Right lung (tissue), 10 donors: ENCODE measurements at places on chromosomes 5 and 9.
A peak's percentile ranks its signal among the peaks of the same experiment; 100 is the strongest.

DNA sequence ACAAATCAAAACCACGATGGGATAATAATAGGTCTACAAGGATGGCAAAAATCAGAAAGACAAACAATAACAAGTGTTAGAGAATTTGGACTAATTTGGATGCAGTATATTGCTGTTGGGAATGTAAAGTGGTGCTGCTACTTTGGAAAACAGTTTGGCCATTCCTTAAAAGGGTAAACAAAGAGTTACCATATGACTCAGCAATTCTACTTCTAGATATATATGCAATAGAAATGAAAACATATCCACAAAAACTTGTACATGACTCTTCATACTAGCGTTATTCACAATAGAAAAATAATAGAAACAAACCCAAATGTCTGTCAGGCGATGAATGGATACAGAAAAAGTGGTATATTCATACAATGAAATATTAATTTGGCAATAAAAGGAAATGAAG is 58.3 kb downstream of the JAK2 start:
- DNase-seq, result no peak

DNA sequence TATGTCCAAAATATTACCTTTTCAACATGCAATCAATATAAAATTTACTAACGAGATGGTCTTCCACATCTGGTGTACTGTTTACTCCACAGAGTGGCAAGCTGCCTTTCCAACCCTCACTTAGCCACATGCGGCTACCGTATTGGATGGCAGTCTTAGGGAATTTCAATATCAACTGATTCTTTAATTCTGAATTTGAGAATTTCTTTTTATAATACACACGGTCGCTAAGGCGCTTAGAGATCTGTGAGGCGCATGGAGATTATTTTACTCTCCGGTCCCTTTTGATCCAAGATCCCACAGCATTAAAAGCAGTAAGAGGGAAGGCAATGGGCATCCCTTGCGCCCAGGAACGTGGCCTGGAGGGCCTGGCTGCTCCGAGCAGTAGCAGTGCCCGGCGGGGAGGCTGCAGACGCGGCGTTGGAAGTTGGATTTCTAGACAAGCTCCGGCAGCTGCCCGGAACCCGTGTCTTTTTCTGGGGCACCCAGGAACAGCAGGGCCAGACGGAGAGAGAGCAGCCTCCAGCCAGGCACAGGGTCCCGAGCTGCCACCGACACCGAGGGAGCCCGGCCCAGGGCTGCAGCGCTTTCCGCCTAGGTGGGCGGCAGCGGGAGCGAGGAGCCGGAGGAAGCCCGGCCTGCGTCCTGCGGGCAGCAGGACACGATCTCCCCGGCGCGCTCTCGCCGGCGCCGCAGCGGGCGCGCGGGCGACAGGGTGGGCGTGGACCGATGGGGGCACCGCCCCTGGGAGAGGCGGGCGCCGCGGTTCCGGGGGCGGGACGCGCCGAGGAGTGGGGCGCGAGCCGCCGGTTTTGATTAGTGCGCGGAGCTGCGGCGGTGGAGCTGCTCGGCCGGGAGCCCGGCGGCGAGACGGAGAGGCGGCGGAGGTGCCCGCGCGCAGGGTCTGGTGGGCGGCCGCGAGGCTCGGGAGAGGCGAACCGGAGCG is at the start of gene UGCG:
Gene UGCG, plus strand, starts transcription at position 819 of the 946 bp plus-strand sequence. CDS start 402 bp downstream, outside the sequence.
- peak; percentile 92 for DNase-seq

- DNase-seq, result no peak
Measured at GRCh38 chr5:170640731-170641588, 137.1 kb downstream of the KCNIP1 start.

DNA sequence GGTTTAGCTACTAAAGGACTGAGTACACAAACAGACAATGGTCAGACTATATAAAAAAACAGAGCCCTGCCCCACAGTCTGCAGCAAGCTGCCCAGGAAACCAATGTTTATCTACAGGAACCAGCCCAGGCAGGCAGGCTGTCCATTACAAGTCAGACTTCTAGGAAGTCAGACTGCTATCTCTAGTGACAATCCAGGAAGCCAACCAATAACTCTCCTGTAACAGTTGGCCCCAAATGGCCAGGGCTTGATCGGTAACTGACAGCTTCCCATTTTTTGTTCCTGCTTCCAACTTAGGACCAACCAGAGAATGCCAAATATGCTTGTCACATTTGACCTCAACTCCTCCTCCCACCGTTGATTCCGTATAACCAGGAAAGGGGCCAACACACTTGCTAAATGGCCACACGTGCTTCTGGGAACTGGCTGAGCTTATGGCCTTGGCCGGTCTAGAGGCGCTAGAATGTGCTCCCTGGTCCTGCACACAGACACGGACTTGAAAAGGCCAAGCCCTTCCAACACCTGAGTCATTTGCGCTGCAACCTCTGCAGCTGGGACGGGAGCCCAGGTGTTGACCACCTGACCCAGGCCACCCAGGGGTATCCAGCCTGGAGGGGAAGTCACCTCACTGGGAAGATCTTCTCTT is 79.6 kb upstream of the CDK20 start:
- DNase-seq, result no peak

DNA sequence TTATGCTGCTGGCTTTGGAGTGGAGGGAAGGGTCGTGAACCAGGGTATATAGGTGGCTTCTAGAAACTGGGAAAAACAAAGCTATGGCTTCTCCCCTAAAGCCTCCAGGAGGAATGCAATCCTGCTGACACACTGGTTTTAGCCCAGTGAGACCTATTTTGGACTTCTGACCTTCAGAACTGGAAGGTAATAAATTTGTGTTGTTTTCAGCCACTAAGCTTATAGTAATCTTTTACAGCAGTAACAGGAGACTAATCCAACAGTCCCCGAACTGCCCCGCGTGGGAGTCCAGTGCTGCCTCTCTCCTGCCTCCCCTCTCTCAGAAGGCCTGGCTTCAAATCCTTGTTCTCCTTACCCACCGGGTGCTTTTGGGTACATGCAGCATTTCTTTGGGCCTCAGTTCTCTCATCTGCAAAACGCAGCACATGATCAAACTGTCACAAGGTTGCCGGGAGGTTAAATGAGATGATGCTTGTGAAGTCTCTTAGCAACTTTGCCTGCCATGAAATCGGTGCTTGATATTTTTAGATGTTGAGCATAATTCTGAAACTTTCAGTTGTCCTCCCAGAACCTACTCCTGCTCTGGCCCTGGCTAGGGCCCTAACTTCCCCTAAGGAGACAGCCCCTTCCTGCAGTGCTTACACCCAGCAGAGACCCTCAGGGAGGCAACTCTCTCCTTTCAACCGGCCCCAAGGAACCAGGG is 127.3 kb upstream of the BOD1 start:
- DNase-seq, result no peak

GRCh38 chr5:119275601-119276173 is 80.1 kb upstream of the TNFAIP8 start:
- no peak for DNase-seq

DNA sequence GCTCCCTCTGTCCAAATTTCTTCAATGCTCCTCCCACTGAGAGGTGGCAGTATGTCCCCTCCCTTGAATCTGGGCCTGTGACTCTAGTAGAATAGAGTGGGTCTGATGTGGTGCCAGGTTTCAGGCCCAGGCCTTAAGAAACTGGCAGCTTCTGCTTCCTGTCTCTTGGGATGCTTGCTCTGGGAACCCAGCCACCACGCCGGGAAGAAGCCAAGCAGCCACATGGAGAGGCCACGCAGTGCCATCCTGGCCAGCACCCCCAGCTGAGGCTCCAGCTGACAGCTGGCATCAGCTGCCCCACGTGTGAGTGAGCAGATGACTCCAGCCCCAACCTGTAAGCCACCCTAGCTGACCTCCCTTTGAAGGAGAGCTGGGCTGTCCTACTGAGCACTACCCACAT is 7.3 kb upstream of the TSPAN17 start:
- DNase-seq, result peak; percentile 41

DNA sequence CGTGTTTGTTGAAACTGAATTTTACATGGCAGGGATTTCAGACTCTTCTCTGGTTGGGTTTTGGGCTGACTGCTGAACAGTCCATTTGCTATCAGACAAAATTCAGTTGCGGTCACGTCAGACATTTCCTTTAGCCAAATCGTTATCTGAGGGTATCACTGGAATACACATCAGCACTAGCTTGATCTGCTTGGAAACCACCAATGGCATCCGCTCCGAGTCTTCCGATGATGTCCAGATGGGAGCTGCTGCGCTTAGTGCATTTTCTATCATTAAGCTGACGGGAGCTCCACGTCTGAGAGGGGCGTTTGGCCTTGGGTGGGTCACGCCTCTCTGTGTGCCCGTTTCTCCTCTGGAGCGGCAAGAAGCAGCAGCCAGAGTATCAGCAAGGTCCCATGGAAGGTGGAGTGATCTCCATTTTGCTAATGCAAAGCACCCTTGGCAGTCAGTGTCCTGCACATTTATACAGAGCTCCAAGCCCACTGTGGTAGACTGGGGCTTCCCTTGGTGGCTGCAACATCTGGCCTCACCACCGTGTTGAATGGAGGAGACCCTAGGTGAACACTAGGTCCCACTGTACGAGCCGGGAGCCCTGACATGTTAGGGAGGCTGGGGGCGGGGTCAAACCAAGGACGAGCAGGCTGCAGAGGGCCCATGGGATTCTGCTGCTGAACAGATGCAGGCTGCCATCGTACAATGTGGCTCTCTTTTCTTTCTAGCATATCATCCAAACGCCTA is 134.6 kb upstream of the PHYKPL start:
- DNase-seq, result no peak

GRCh38 chr5:99948850-99949249 is 586.3 kb upstream of the FAM174A start:
- no peak for DNase-seq

GRCh38 chr5:157657516-157657915 is 5.3 kb upstream of the SOX30 start:
- no peak for DNase-seq

GRCh38 chr9:75591972-75592371 is 298.5 kb upstream of the PCSK5 start:
- peak; percentile 23 for DNase-seq

- no peak for DNase-seq
Measured at GRCh38 chr9:137514691-137515337, 35.4 kb downstream of the PNPLA7 start.

- no peak for DNase-seq
Measured at GRCh38 chr5:151340004-151340403, 7.4 kb downstream of the SLC36A2 start.

GRCh38 chr5:5234912-5235311 is 94.8 kb downstream of the ADAMTS16 start:
- DNase-seq, result no peak

GRCh38 chr5:85159395-85159794 is 774.7 kb upstream of the EDIL3 start:
- DNase-seq, result no peak

- no peak for DNase-seq
Measured at GRCh38 chr5:35370871-35371270, 140.6 kb upstream of the PRLR start.

DNA sequence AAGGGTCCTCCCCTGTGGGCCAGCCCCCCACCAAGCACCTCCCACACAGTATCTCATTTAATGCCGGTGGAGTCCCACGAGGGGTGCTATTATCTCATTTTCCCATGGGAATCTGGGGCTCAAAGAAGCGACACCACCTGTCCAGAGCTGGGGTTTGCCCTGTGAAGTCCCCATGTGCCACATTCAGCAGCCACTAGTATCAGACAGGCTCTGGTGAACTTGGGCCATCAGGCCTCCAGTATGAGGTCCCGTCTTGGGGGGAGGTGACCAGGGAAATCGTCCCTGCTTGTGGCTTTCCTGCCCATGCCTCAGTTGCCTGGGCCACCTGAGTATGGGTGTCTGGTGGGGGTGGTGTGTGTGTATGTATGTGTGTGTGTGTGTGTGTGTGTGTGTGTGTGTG is 222.7 kb downstream of the PBX3 start:
- DNase-seq, result no peak

DNA sequence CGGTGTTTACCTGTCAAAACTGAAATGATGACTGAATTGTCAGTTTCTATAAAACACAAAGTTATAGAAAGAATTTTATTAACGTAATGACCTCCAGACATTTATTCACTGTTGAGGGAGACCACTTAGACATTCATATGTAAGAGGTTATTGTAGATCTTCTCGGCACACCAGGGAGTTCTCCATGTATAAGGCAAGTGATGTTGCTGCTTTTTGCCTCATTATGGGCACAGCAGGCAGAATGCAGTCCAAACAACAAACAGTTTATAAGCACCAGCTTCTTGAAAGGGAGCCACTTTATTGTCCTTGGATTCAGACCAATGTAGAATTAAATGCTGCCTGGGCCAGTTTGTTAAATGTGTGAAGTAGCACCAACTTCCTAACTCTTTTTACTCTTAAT is 66.7 kb downstream of the C7 start:
- no peak for DNase-seq

- no peak for DNase-seq
Measured at GRCh38 chr9:108866001-108866420, 3.9 kb downstream of the ACTL7A start.

DNA sequence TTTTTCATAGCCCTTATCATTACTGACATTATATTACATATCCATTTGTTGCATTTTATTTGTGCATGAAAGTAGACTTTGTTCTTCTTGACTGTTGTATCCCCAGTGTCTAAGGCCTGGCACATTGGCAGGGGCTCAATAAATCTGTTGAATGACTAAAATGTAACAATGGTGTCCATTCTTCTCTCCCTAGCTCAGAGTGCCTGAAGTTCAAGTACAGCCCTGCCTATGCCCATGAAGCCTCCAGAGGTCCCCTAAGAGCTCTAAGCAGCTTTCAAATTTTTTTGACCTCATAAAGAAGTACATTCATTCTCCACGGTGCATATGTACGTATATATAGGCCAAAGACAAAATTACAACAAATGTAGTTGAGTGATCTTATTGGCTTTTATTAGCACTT is 4.2 kb upstream of the BSPRY start:
- no peak for DNase-seq

DNA sequence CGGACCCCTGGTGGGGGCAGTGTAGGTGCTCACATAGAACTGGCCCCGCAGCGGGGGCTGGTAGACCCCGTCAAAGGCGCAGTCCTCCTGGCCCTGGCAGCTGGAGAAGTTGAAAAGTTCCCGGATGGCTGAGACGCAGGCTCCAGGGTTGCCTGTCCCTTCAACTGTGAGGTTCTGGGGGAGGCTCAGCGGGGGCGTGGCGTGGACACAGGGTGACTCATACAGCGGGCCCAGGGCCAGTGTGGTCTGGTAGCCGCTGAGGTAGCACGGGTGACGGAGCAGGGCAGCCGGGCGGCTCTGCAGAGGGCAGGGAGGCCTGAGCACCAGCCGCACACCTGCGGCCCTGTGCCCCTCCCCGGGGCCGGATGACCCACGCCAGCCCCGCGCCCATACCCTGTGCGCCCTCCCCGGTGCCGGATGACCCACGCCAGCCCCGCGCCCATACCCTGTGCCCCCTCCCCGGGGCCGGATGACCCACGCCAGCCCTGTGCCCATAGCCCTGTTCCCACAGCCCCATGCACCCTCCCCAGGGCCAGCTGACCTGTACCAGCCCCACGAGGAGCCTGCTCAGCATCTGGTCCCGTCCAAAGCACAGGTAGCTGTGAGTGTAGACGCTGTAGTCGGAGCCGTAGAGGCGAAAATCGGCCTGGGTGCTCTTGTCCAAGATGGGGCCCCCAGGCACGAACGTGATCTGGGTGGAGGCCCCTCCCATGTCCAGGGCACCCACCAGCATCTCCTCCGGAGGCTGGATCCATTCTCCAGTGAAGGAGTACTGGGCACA is 5.0 kb downstream of the ENTPD8 start:
- no peak for DNase-seq
